ENCODE measurements at places on chromosomes 4 and X. TPM values are rescaled to one million over a fixed set of nuclear protein-coding genes. Genes with fewer than 3 reads are reported as not detected.

DNA sequence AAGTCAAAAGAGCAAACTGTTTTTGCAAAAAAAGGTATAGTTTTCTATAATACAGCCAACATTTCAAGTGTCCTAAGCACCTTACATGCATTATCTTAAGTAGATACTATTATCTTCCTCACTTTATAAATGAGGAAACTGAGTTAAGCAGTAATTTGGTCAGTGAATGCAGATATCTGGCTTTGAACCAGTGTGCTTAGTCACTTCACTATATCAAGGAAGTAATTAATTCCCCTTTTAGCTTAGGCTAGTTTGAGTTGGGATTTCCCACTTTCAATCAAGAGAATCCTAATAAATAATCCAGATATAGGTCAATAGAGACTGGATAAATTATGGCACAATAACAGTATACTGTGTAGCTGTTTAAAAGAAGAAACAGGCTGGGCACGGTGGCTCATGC, 14.8 kb downstream of the SPINK2 start:
- DNase-seq, result no peak

- peak; percentile 26 for DNase-seq
Observed at GRCh38 chr4:128388352-128388630, 100.7 kb upstream of the PGRMC2 start.

DNA sequence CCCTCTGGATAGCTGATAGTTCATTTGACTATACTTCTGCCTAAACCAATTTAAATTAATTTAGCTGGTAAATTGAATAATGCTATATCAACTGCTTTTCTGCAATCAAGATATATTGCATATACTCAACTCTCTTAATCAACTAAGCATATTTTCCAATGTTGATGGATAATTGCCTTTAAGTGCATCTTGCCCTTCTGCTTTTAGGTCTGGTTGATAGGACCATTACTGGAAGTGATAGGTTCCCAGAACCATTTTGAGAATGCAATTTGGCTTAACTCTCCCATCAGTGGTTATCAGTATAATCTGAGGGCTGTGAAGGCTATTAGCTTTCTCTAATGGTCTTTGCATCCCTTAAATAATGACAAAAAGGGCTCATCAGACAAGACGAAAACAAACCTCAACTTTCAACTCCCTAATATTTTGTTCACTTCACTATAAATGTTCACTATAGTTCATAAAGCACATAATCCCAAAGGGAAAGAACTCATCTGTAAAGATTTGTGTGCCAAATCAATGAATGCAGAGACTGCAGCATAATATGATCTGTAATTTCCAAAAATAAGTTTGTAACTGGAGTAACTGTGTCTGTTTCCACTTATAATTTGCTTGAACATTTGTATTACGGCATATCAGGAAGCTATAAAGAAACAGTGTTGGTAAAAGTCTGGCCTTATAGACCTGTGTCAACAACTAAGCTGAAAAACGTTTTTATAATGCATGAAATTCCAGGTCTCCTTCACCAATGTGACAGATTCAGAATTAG, 273.6 kb downstream of the FBXO8 start:
- DNase-seq, result no peak

- DNase-seq, result peak; percentile 27
Observed at GRCh38 chrX:134525086-134525792, 65.3 kb downstream of the HPRT1 start.

DNA sequence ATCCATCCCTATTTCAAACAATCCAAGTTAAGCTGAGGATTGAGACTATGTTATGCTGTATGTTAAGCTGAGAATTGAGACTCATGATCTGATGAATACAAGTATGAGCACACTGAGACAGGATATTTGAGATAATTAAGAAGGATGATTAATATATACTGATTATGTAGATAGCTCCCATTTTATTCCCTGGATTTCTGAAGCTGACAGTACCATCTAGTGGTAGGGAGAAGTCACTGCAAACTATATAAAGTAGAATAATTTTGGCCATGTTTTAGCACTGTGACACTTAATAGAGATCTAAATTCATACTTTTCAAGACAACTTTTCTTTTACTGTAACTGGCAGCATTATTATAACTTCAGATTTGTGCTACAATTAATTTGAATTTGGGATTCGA, 63.8 kb upstream of the HPRT1 start:
- DNase-seq, result peak; percentile 45

DNA sequence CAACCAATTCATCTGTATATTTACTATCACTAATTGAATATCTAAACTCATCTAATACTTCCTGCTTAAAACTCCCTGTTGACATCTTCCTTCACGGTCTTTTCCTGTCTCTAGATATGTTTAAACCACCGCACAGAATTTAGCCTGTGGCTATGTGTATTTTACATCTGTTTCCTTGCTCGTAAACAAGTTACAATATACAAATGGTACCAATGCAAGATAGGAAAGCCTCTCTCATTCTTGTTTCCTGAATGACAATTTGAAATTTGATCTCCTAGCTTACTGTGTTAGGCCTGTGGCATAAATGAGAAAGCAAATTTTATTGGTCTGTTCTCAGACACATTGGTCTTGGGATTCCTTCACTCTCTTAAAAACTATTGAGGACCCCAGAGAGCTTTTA, 89.7 kb upstream of the PCDH7 start:
- DNase-seq, result no peak

GRCh38 chr4:180512801-180513475, 1730.3 kb upstream of the TENM3 start:
- no peak for DNase-seq

- DNase-seq, result no peak
Observed at GRCh38 chr4:101014417-101014816, 332.9 kb downstream of the PPP3CA start.

- DNase-seq, result no peak
Observed at GRCh38 chrX:1451661-1452515, 821 bp downstream of the ASMTL start.

GRCh38 chrX:3124031-3124430, 82.8 kb downstream of the ARSF start:
- no peak for DNase-seq

GRCh38 chr4:127997534-127998388, 32.6 kb downstream of the ABHD18 start:
- DNase-seq, result peak; percentile 38

- no peak for DNase-seq
Observed at GRCh38 chr4:1243451-1244080, 5.4 kb downstream of the CTBP1 start.

DNA sequence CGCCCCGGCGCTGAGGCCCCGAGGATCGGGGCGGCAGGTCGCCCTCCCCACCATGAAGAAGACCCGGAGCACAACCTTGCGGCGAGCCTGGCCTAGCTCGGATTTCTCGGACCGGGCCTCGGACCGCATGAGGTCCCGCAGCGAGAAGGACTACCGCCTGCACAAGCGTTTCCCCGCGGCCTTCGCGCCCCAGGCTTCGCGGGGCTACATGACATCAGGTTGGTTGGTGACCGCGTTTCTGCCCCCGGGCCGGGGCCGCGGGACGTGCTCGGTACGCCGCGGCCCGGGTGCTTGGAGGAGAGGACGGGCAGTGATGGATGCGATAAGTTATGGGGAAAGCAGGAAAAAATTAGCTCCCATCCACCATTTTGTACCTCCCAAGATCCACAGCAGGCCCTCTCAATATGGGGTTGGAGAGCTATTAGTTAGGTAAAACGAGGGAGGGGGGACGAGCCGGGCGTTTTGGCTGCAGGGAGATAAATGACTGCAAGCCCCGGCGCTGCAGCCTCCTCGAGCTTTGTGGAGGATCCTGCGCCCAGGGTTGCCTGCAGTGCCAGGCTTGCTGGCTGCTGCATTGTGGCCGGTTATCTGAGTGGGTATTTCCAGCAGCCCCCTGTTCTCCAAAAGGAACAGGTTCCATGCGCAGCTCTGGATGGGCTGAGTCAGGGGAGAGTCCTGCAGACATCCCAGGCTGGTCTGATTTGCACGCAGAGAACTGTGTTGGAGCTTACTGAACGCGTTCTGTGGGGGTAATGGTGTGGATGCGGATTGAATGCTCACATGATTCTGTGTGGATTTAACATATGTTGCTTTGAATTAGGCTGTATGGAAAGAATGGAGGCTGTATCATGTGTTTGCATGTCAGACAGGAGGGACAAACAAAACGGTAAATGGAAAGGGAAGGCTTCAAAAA, 1.9 kb downstream of the STOX2 start:
- peak; percentile 2 for DNase-seq

- DNase-seq, result no peak
Observed at GRCh38 chrX:113986427-113986826, 597.5 kb upstream of the HTR2C start.

GRCh38 chrX:111646515-111646914, 34.5 kb upstream of the ALG13 start:
- DNase-seq, result no peak

DNA sequence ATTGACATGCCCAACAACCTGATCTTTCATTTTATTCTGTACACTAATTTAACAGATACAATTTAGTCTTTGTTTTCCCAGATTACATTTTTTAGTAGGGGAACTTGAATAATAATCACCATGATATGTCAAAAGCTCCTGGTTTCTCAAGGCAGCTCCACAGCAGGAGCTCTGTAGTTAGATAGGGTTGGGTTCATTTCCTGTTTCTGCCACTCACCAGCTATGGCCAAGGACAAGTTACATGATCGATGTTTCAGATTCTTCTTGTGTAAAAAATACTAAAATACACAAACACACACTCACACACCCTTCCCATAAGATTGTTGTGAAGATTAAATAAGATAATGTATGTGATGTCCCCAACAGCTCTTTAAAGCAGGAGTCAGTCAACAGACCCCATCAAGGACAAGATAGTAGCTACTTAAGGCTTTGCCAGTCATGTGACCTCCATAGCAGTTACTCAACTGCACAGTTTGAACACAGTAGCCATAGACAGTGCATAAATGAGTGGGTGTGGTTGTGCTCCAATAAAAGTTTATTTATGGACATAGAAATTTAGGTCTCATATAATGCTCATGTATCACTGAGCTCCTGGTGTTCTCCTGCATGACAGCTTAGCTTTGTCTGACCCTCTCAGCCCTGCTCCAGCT, 18.4 kb downstream of the GUCY1A1 start:
- no peak for DNase-seq

DNA sequence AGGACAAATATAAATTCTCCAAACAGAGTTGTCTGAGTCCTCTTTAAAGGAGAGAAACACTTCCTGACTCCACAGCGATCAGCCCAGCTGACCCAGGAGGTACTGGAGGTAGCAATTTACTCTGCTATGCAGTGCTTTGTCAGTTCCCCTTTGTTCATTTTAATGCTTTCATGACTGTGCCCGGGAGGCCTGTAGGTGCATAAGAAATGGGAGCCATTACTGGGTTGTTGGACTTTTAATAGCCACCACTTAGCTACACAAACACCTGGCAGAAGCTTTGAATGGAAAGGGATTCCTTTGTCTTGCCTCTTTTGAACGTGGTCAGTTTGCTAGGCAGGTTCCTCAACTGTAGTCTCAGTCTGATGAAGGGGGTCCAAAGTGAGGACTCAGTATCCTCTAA, 59.0 kb upstream of the AFF2 start:
- DNase-seq, result no peak

GRCh38 chrX:70509078-70509477, 64.4 kb downstream of the DLG3 start:
- no peak for DNase-seq

DNA sequence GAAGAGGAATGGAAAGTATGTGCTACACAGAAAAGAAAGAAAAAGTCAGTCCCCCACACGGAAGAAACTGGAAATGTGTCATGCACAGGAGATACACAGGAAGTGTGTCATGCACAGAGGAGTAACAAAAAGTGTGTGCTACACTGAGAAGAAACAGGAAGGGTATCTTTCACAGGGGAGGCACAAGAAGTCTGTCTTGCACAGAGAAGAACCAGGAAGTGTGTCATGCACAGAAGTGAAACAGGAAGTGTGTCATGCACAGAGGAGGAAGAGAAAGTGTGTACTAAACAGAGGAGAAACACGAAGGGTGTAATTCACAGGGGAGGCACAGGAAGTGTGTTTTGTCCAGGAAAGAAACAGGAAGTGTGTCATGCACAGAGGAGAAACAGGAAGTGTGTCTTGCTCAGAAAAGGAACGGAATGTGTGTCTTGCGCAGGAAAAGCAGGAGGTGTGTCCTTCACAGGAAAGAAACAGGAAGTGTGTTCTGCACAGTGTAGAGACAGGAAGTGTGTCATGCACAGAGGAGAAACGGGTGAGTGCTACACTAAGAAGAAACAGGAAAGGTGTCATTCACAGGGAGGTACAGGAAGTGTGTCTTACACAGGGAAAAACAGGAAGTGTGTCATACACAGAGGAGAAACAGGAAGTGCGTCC, 527.2 kb upstream of the PRKX start:
- no peak for DNase-seq

- peak; percentile 88 for DNase-seq
Observed at GRCh38 chr4:169612871-169613859, 782 bp upstream of the NEK1 start.

- DNase-seq, result peak; percentile 58
Observed at GRCh38 chrX:2320580-2321327, 180.0 kb downstream of the DHRSX start.

- peak; percentile 75 for DNase-seq
Observed at GRCh38 chr4:24070117-24070516, 180.3 kb upstream of the PPARGC1A start.

DNA sequence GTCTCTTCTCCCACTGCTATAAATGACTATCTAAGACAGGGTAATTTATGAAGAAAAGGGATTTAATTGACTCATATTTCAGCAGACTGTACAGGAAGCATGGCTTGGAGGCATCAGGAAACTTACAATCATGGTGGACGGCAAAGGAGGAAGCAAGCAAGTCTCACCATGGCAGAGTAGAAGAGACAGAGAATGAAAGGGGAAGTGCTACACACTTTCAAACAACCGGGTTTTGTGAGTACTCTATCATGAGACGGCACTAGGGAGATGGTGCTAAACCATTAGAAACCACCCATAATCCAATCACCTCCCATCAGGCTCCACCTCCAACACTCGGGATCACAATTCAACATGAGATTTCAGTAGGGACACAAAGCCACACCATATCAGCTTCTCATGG, 11.1 kb downstream of the UBE2NL start:
- DNase-seq, result no peak

GRCh38 chr4:56689201-56689969, 8.3 kb upstream of the HOPX start:
- DNase-seq, result no peak

- DNase-seq, result no peak
Observed at GRCh38 chr4:151888367-151888866, 127.6 kb upstream of the GATB start.

EREG gene
- polyA plus RNA-seq, result 1.6 TPM

ATP1B4 gene
- polyA plus RNA-seq, result not detected

TLL1 gene
- polyA plus RNA-seq, result not detected

ACE2 gene
- not detected for polyA plus RNA-seq

TMEM47 gene
- polyA plus RNA-seq, result 146 TPM

CTAG2 gene
- not detected for polyA plus RNA-seq

GLRA2 gene
- polyA plus RNA-seq, result not detected

ZNF732 gene
- not detected for polyA plus RNA-seq
